NCI-H1105 (cell line): ENCODE measurements at places on chromosomes 5 and 9.

DNA sequence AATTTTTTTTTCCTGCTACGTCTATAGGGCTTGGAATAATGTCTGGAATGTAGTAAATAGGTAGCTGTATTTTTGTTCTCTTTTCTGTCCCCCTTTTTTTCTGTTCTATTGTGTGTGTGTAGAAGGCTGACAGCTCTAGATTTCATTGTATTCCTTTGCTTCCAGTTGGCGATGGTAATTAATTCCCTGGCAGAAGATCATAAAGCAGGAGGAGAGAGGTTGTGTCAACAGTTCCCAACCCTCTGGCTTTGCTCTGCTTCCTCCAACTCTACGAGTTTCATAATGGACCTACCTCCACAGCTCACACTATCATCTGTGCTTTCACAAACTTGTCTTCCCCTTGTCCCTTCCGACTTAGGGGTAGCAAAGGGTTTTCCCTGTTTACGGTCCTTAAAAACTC is 117.9 kb upstream of the CDH18 start:
- DNase-seq = no peak

- peak; percentile 58 for DNase-seq
These were observed 2.5 kb upstream of the SEC16A start for GRCh38 chr9:136485049-136486045.

GRCh38 chr5:88877826-88878225 is 5.2 kb downstream of the MEF2C start:
- DNase-seq = no peak

- no peak for DNase-seq
These were observed 222.0 kb upstream of the TRIM32 start for GRCh38 chr9:116464987-116465571.

DNA sequence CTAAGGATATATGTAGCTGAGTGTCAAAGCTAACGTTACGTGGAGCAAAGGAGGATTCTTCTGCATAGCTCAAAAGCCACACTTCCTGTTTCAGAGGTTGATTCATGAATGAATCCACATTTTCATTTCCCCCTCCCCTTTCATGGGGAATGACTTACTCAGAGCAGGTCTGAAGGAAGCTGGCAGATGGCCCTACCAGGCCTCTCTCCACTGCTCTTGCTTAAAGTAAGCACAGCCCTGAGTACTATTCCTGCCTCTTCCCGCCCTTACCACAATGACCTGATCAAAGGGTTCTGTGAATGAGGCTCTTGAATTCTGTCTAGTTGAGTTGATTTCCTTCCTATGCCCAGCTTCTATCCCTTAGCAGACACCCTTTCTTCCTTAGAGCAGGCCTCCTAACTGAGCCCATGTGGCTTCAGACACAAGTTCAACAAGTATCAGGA is 6.3 kb downstream of the IGIP start:
- DNase-seq = no peak

- no peak for DNase-seq
These were observed 271.4 kb downstream of the ELAVL2 start for GRCh38 chr9:23554686-23555085.

- DNase-seq = no peak
These were observed 3.8 kb upstream of the ELAVL2 start for GRCh38 chr9:23829580-23830475.

- no peak for DNase-seq
These were observed 89.5 kb downstream of the ADAMTS2 start for GRCh38 chr5:179255527-179256327.

DNA sequence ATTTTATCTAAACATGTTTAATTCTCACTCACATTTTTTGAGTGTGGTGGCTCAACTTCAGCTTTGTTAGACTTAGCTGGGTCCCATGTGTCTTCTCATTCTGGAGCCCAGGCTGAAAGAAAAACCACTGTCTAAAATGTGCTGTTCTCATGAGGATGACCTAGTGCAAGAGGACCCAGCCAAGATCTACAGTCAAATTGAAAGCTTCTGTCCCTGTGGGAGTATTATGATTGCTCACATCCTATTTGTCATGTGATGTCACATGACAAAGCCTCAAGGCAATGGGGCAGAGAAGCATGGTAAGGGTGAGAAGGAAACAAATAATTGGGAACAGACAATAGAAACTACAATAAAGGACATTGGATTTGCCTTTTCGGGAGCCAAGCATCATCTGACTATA is 113.4 kb upstream of the ASTN2 start:
- no peak for DNase-seq

- DNase-seq = no peak
These were observed 253.4 kb downstream of the ARHGAP26 start for GRCh38 chr5:143023411-143024096.

- no peak for DNase-seq
These were observed 85.9 kb upstream of the HTR4 start for GRCh38 chr5:148740079-148740858.

- DNase-seq = peak; percentile 42
These were observed 21.4 kb upstream of the FLT4 start for GRCh38 chr5:180670586-180671359.

GRCh38 chr5:141476132-141476911 is 556 bp downstream of the PCDHGC3 start:
- peak; percentile 5 for DNase-seq

DNA sequence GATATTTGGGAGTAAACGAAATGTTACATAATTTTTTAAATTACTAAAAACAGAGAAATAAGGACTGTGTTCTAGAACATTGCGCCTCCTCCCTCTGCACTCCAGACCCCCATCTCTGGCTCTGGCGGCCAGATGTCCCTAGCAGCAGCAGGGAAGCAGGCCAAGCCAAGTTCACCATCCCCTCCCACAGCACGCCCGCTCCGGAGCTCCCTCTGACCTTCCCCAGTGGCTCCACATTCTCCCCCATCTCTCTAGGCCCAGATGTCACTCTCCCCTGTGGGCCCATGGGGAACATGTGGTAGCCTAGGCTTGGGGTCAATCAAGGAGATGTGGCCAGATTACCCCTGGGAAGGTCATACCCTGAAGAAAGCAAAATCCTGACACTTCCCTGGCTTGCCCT is 6.3 kb upstream of the WNK2 start:
- no peak for DNase-seq

DNA sequence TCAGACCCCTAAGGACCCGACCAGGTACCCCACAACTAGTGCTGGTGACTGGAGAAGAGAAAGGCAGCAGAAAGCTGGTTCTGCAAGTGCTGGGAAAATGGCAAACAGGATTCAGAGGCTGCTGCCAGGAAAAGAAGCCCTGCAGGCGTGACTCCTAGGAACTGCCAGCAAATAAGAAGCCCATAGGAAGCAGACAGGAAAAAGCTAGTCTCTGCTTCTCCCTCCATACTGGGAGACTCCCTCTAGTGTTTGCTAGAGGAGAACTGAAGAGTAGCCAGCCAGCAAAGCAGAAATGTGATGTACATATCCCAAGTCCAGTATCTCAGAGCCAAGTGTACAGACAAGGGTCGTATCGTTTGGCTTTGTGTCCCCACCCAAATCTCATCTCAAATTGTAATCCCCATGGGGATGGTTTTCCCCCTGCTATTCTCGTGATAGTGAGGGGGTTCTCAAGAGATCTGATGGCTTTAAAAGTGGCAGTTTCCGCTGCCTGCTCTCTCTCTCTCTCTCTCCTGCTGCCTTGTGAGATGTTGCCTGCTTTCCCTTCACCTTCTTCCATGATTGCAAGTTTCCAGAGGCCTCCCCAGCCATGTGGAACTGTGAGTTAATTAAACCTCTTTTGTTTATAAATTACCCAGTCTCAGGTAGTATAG is 38.1 kb upstream of the TUSC1 start:
- no peak for DNase-seq

DNA sequence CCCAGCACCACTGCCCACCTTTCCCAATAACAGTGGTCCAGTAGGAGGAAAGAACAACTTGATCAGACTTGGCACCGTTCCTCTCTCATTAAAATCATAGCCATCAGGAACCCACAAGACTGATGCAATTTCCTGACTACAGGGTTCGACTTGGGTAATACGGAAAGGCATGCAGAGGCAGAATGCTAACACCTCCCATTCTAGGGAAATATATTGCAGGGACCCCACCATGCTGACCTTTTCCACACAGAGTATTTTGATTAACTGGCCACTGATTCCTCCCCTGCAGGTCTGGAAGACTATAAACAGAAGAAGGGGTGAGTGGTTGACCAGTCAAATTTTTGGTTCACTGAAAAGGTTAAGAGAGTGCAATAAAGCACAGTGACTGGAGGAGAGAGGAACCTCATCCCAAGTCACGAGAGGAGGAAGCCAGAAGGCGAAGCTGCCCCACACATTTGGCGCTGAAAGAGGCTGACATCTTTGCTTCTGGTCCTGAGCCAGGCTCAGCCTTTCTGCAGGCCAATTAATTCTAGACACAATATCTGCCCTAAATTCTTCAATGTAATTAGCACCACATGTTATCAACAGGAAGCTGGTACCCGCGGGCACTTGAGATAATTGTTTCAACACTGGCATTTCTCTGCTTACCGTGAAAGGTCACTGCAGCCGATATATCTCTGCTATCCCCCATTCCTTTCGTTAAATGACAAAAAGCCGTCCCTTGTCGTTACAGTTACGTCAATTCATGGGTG is 64.7 kb upstream of the SPOCK1 start:
- peak; percentile 46 for DNase-seq
